ENCODE measurements at places on chromosomes 1 and 21. TPM values are rescaled to one million over a fixed set of nuclear protein-coding genes. Genes with fewer than 3 reads are reported as not detected.
A peak's percentile ranks its signal among the peaks of the same experiment; 100 is the strongest.

The CHI3L2 gene
- total RNA-seq, result 298 TPM

GRCh38 chr1:53062708-53063591 lies 937 bp downstream of the PODN start:
- DNase-seq, result no peak

The SLAMF9 gene
- 0.74 TPM for total RNA-seq

DNA sequence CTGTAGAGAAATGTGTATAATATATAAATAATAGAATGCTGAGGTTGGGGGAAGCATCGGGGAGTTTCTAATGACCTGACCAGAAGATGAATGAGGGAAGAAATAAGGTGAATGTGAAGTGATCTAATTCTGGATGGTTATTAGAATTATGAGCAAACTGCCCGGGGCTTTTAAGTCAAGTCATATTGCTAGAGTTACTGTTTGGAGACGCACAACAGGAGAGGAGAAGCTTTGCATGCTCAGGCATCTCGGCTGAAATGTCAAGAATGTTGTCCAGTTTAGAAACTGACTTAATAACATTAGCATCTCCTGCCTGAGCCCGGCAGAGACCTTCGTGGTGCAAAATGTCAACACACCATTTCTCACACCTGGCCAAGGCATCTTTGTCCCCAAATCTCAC lies 119.1 kb downstream of the RRAGC start:
- no peak for DNase-seq

The DIO1 gene
- 1.9 TPM for total RNA-seq

The AJAP1 gene
- 0.20 TPM for total RNA-seq

GRCh38 chr21:31830701-31831100 lies 42.1 kb upstream of the HUNK start:
- DNase-seq, result no peak

- peak; percentile 53 for DNase-seq
These were observed 48.7 kb downstream of the LHX4 start for GRCh38 chr1:180278596-180279395.

The WNT9A gene
- total RNA-seq, result 8.6 TPM

The GADD45A gene
- total RNA-seq, result 35.2 TPM

The PIGM gene
- total RNA-seq, result 7.5 TPM

DNA sequence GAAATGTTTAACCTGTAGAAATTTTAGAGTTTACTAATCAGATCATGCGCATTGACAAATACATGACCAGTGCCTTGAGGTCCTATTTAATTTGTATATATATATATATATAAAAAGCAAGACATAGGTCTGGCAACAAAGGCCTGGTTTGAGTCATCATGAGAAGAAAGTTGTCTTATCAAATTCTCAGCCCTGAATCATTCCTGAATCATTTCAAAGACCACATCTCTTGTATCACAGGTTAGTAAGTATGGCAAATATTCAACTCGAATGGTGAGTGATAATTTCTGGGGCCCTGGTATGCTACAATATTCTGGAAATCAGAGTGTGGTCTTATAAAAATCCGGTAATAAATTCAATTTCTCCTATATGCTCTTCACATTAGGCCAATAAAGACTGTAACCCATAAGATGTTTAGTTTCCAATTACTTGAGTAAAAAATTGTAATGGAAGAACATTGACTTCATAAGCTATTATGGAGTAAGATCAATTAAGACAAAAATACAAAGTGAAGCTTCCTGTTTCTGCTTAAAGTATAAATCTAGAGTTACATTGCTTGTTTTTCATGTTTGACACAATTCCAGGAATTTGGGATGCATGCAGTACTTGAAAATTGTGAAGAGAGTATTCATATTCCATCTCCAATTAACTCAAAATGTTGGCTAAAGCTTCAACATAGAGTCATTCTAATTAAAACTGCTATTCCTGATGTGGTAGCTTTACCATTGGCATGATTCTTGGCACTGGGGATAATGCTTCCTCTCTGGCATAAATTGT lies 309.4 kb downstream of the BRINP3 start:
- no peak for DNase-seq

The PIK3C2B gene
- total RNA-seq, result 36.9 TPM

DNA sequence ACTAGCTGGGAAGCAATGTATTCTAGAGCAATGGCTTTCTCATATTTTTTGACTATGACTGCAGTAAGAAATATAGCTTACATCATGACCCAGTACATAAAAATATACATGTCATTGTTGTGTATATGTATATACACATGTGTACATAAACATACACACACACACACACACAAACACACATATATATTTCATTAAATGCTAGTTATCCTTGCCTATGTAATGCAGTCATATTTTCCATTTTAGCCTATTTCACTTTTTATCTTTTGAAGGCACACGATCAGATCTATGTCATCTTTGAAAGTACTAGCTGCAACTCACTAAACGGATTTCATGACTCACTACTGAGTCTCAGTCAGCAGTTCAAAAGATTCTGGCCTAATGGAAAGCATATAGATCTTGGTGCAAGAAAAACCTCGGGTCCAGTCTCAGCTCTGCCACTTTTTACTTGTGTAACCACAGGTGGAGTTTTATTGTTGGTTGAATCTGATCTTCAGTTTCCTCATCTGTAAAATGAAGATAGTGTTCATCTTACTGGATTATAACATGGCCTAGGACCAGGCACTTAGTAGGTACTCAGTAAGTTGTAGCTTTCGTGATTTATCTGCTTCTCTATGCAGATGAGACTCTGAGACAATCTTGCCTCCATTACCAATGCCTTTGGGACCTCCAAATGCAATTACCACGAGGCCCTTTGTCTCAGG lies 325.6 kb downstream of the RRAGC start:
- DNase-seq, result no peak

DNA sequence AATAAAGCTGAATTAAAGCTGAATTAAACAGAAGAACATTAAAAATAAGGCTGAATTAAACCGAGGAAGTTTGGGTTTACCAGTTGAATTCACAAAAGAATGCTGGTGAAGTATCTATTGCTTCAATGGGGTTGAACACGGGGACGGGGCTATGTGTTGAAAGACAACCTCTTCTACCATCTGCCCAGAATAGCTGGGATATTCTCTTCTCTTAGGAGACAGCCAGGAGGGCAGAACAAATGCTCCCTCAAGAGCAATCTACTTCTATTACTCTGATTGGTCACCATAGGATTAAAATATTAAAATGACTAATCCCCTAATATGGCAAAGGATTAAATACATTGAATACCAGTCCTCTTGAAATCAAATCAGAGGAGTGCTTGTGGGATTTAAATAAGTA lies 68.4 kb downstream of the LPGAT1 start:
- no peak for DNase-seq

- peak; percentile 81 for DNase-seq
These were observed 98.9 kb upstream of the BACE2 start for GRCh38 chr21:41068967-41069642.

DNA sequence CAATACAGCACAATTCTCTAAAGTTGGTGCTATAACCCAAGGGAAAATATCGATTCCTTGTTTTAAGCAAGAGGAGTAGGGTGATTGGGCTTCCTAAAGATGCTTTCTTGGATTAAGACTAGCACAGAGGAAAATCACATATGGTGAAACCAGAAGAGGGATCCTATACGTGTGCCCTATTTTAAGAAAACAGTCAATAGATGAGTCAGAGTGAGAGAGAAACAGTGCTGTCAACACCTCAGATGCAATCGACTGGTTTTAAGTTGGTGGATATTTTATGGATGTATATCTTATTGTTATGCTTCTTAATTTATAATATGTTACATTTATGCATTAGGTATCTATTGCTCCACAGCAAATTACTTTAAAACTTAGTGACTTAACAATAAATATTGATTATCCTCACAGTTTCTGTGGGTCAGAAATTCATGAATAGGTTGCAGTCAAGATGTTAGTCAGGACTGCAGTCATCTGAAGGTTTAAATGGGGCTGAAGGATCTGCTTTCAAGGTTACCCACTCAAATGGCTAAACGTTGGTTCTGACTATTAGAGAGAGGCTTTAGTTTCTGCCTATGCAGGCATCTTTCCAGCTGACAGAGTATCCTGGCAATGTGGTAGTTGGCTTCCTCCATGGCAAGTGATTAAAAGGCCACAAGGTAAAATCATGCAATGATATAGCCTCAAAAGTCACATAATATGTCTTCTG lies 61.6 kb upstream of the DEPDC1 start:
- DNase-seq, result no peak

- DNase-seq, result no peak
These were observed 412.1 kb upstream of the NFIA start for GRCh38 chr1:60670302-60670701.

- no peak for DNase-seq
These were observed 146.4 kb upstream of the BEND5 start for GRCh38 chr1:48923116-48923515.

GRCh38 chr1:83520797-83521196 lies 478.1 kb downstream of the TTLL7 start:
- DNase-seq, result no peak

The GSTM5 gene
- total RNA-seq, result 6.2 TPM

The CHRM3 gene
- total RNA-seq, result 9.2 TPM

The S100A3 gene
- 3.0 TPM for total RNA-seq

The DNAI4 gene
- 61.1 TPM for total RNA-seq
